ENCODE measurements at places on chromosomes 4 and X.

DNA sequence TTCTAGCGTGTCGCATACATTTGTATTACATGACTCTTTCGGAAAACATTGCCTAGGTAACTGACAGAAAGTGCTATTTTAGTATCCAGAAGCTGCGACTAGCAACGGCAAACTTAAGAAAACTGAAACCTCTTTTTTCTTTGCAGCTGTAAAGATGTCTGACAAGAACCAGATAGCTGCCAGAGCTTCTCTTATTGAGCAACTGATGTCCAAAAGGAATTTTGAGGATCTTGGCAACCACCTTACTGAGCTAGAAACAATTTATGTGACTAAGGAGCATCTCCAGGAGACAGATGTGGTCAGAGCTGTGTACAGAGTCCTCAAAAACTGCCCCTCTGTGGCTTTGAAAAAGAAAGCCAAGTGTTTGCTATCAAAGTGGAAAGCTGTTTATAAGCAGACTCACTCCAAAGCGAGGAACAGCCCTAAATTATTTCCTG, 9.4 kb downstream of the TCEANC start:
- no peak overlapping the region for H3K27ac ChIP-seq
- peaks cover 3% of the 10 kb centered on the region for H3K36me3 ChIP-seq
- H3K4me1 ChIP-seq: no peaks in the 10 kb centered on the region
- no peak overlapping the region for H3K4me3 ChIP-seq
- no peaks in the 10 kb centered on the region for H3K27me3 ChIP-seq

DNA sequence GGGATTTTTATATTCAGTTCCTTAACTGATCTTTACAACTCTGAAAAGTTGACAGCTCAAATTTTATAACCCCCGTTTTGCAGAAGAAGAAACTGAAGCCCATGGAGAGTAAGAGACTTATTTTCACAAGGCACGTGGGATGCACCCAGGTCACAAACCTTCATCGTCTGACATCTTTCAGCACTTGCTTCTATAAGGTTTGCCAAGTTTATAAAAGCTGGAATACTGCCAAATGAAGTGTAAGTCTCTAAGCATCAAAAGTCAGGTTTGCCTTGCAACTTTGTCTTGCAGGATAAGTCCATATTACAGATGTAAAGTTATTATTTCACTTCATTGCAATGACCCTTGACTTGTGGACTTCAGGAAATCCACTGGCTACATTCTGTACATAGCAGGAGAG, 6.3 kb upstream of the KCNIP4 start:
- H3K27me3 ChIP-seq: peaks cover 1% of the 10 kb centered on the region
- DNase-seq: no peak
- no peak overlapping the region for H3K4me3 ChIP-seq
- no peak overlapping the region for H3K27ac ChIP-seq
- H3K36me3 ChIP-seq: no peaks in the 10 kb centered on the region
- H3K4me1 ChIP-seq: no peaks in the 10 kb centered on the region

- no peak overlapping the region for H3K27ac ChIP-seq
- no peaks in the 10 kb centered on the region for H3K36me3 ChIP-seq
- DNase-seq: no peak
- peaks cover 5% of the 10 kb centered on the region for H3K4me1 ChIP-seq
- no peak overlapping the region for H3K4me3 ChIP-seq
These were observed 1184.4 kb downstream of the RPA4 start for GRCh38 chrX:98068024-98068580.

GRCh38 chr4:37641886-37642849, 44.0 kb downstream of the RELL1 start:
- H3K4me1 ChIP-seq: peaks cover 12% of the 10 kb centered on the region
- no peak for DNase-seq
- no peaks in the 10 kb centered on the region for H3K36me3 ChIP-seq
- H3K27ac ChIP-seq: no peak overlapping the region
- H3K4me3 ChIP-seq: no peak overlapping the region
- no peaks in the 10 kb centered on the region for H3K27me3 ChIP-seq

DNA sequence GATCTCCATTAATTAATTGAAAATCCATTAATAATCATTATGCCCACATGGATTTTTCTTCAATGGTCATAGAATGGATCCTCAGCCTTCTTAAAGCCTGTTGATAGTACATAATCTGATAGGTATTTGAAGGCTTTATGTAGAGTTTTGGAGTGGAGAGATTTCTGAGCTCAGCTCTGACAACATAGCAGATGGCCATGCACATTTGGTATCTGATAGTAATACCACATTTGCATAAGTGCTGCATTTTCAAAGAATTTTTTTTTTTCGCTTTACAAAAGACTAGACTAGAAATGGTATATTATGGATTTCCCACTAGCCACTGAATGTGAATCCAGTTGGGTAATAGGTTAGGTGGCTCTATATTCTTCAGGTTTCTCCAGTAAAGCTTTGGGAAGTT, 440.6 kb downstream of the FGF13 start:
- H3K4me3 ChIP-seq: no peak overlapping the region
- no peaks in the 10 kb centered on the region for H3K4me1 ChIP-seq
- no peaks in the 10 kb centered on the region for H3K36me3 ChIP-seq
- DNase-seq: no peak
- no peak overlapping the region for H3K27ac ChIP-seq
- no peaks in the 10 kb centered on the region for H3K27me3 ChIP-seq

- H3K27ac ChIP-seq: no peak overlapping the region
- no peak overlapping the region for H3K4me3 ChIP-seq
- H3K36me3 ChIP-seq: no peaks in the 10 kb centered on the region
- no peak for DNase-seq
- peaks cover 9% of the 10 kb centered on the region for H3K4me1 ChIP-seq
- peaks cover 28% of the 10 kb centered on the region for H3K27me3 ChIP-seq
These were observed 4.6 kb downstream of the DUSP9 start for GRCh38 chrX:153651540-153652079.

DNA sequence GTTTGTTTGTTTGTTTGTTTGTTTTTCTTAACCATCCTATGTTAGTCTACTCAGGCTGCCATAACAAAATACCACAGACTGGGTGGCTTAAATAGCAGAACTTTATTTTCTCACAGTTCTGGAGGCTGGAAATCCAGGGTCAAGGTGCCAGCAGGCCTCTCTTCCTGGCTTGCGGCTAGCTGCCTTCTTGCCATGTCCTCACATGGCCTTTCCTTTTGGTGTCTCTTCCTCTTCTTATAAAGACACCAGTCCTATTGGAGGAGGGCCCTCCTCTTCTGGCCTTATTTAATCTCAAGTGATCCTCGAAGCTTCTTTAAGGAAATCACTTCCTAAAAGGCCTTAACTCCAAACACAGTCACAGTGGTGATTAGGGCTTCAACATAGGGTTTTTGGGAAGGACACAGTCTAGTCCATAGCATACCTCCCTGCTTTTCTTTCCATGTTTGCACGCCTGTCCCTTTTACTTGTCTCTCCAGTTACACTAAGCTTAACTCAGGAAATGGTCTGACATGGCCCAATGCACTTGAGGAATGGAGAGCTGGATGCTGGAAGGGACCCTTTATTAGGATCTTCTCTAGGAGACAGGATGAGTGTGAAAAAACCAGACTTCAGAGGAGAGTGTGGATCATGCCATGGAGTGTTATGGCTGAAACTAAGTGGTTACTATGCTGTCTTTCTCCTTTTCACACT, 36.0 kb upstream of the MGST2 start:
- H3K27me3 ChIP-seq: peaks cover 51% of the 10 kb centered on the region
- no peaks in the 10 kb centered on the region for H3K36me3 ChIP-seq
- DNase-seq: no peak
- H3K4me3 ChIP-seq: no peak overlapping the region
- peaks cover 9% of the 10 kb centered on the region for H3K4me1 ChIP-seq

Data from H1 (cell line).